ENCODE measurements at places on chromosomes 1 and 21.

- no peak for DNase-seq
These were observed 47.2 kb upstream of the PAX7 start for GRCh38 chr1:18583326-18583941.

GRCh38 chr1:47252369-47252768 is 20.3 kb upstream of the TAL1 start:
- DNase-seq: no peak

DNA sequence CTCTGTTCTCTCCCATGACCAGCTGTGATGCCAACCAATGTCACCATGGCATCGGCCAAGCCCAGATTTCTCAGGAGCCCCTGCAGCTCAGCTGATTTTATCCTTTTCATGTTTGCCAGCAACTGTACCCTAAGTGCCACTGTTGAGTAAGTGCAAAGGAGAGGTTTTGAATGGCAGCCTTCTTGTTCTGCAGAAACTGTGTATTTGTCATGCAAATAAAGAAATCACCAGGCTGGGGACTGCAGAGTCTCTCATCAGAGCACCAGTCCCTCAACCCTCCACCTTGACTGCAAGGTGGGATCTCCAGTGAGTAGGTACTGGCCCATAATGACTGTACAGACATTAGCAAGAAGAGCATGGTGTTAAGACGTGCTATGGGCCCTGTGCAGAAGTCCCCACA is 26.6 kb downstream of the C8B start:
- DNase-seq: no peak

DNA sequence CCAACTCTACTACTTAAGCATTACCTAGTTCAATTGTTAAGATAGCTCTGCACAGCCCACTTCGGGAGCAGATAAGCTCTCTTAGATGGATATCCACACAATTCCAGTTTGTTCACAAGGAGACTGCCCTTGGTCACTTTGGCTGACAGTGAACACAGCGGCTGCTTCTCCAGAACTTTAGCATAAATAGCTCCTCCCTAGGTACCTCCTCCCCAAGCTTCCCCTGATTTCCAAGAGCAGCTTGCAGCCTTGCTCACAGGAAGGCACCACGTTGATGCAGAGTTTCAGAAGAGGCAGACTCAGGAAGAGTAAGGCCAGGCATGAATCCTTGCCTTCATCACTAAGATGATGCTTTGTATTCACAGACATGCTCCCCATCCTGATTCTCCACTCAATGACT is 24.7 kb downstream of the TFF3 start:
- no peak for DNase-seq

GRCh38 chr1:15412843-15413242 is 3.2 kb downstream of the EFHD2 start:
- no peak for DNase-seq

GRCh38 chr1:119139403-119139802 is 1.1 kb downstream of the WARS2 start:
- no peak for DNase-seq

DNA sequence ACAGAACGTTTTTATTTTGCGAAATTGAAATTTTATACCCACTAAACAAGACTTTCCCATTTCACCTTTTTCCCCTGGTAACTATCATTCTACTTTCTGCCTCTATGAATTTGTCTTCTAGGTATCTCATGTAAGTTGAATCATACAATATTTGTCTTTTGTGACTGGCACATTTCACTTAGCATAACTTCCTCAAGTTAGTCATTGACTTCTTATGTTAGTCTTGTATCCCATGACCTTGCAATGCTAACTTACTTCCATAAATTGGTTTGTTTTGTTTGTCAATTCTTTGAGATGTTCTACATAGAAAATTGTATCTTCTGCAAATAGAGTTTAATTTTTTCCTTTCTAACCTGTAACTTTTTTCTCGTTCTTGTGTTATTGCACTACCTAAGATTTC is 26.9 kb downstream of the SH3BP5L start:
- no peak for DNase-seq

DNA sequence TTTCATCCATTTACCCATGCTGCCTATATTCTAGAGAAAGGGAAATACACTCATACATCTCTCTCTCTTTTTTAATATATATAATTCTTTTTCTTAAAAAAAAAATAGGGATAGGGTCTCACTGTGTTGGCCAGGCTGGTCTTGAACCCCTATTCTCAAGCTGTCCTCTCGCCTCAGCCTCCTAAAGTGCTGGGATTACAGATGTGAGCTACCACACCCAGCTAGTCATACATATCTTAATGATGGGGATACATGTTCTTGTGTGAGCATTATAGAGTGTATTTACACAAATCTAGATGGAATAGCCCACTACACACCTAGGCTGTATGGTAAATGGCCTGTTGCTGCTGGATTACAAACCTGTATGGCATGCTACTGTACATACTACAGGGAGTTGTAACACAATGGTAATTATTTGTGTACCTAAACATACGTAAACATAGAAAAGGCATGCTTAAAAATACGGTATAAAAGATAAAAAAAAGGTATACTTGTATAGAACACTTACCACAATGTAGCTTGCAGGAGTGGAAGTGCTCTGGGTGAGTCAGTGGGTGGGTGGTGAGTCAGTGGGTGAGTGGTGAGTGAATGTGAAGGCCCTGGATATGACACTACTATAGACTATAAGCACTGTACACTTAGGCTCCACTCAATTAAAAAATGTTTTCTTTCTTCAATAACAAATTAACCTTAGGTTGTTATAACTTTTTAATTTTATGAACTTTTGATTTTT is 72.9 kb downstream of the IVNS1ABP start:
- peak; percentile 83 for DNase-seq

- peak; percentile 31 for DNase-seq
These were observed 30.0 kb downstream of the WLS start for GRCh38 chr1:68202239-68202832.

- DNase-seq: no peak
These were observed 244.8 kb upstream of the PROX1 start for GRCh38 chr1:213742992-213743391.

GRCh38 chr1:8408151-8408839 is 90.4 kb downstream of the SLC45A1 start:
- peak; percentile 88 for DNase-seq

GRCh38 chr1:156160000-156160742 is 6.8 kb downstream of the SEMA4A start:
- DNase-seq: no peak

- no peak for DNase-seq
These were observed 47.0 kb upstream of the DYRK1A start for GRCh38 chr21:37319551-37319950.

DNA sequence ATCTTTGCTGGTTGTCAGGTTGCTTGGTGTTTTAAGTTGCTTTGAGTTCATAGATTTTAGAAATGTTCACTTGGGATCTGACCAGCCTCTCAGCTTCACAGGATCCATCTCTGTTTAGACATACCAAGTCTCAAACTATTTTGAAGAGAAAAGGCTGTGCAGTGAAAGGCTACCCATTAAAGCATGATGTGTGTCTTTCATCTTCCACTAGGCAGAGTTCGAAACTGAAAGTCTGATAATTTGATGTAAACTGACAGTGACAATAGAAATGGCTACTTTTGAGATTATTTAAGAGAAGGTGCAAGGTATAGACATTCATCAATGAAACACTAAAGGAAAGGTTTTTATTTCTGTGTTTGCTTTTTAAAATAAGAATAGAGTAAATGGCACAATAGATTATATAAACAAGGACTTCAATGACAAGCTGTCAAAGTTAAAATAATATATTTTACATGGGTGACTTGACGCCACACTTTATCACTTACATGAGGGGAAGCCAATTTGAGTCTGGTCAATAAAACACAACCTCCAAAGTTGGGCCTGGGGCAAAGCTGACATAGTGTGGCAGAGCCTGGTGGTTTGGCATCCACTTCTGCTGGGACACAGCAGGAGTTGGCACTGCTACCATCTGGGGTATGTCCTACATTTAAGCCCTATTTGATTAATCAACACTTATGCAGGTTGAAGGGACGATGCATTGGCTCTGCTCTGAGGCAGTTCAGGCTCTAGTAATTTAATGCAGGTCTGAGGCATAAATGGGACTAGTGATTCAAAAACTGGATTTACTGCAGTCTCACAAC is 197.7 kb downstream of the CRB1 start:
- no peak for DNase-seq

- DNase-seq: no peak
These were observed 37.1 kb downstream of the ATF6 start for GRCh38 chr1:161803181-161803580.

- DNase-seq: no peak
These were observed 4.2 kb downstream of the OR2T1 start for GRCh38 chr1:248406721-248407692.

- no peak for DNase-seq
These were observed 38.4 kb downstream of the CDC42 start for GRCh38 chr1:22090867-22091266.

GRCh38 chr1:187848321-187848720 is 1019.6 kb downstream of the PLA2G4A start:
- no peak for DNase-seq

DNA sequence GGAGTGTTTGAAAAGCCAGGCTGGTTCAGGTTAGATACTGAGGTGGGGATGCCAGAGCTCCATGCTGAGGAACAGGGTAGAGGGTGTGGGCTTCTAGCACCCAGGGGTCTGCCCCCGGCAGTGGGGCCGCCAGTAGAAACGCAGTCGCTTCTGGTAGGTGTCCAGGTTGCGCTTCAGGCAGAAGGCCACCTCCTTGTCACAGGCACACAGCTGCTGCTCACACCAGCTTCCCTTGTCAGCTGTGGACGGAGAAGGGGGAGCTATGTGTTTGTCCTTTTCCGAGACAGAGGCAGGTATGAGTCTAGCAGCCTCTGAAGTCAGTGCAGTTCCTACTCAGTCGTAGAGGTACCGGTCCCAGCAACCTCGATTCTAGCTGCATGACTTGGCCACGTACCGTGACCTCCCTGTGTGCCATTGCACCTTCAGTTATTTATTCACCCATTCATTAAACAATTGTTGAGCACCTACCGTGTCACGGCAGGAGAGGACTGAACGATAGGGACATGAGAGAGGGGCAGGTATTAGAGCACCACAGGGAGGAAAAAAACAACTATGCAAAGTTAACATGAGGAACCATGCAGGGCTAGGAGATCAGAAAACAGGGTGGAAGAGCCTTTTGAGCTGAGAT is 5.2 kb downstream of the PLA2G2D start:
- no peak for DNase-seq

- DNase-seq: peak; percentile 22
These were observed 25.2 kb downstream of the VN1R5 start for GRCh38 chr1:247281001-247281574.
